Activated CD8-positive, alpha-beta memory T cell treated with anti-CD3 and anti-CD28 coated beads for 1 hour (primary cell): ENCODE measurements at places on chromosomes 4 and X.

- no peak for DNase-seq
Observed at GRCh38 chr4:174211622-174212044, 71.8 kb downstream of the FBXO8 start.

GRCh38 chr4:188941524-188942119 lies 802.4 kb downstream of the TRIML1 start:
- no peak for DNase-seq

DNA sequence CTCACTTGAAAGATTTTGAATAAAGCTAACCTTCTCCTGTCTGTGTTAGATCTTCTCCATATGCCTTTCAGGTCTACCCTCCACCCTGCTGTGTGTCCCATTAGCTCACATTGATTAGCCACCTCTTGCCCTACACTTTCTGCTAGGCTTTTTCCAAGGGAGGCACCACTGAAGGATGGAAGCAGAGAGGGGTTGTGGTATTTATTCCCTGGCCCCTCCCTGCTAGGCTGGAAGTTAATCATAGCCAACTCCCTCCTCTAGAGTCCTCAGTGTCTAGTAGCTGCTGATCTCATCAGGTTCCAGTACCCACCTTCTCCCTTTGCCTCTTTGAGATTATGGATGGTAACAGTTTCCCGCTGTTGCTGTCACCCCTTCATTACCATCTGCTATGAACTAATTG lies 8.9 kb upstream of the SMIM43 start:
- DNase-seq: no peak

- no peak for DNase-seq
Observed at GRCh38 chr4:125010796-125011503, 298.4 kb upstream of the ANKRD50 start.

- DNase-seq: no peak
Observed at GRCh38 chrX:103170216-103170615, 44.7 kb upstream of the BEX4 start.

GRCh38 chr4:151409470-151410313 lies 716 bp downstream of the FHIP1A start:
- DNase-seq: no peak

- no peak for DNase-seq
Observed at GRCh38 chrX:96379951-96380350, 304.7 kb upstream of the DIAPH2 start.

DNA sequence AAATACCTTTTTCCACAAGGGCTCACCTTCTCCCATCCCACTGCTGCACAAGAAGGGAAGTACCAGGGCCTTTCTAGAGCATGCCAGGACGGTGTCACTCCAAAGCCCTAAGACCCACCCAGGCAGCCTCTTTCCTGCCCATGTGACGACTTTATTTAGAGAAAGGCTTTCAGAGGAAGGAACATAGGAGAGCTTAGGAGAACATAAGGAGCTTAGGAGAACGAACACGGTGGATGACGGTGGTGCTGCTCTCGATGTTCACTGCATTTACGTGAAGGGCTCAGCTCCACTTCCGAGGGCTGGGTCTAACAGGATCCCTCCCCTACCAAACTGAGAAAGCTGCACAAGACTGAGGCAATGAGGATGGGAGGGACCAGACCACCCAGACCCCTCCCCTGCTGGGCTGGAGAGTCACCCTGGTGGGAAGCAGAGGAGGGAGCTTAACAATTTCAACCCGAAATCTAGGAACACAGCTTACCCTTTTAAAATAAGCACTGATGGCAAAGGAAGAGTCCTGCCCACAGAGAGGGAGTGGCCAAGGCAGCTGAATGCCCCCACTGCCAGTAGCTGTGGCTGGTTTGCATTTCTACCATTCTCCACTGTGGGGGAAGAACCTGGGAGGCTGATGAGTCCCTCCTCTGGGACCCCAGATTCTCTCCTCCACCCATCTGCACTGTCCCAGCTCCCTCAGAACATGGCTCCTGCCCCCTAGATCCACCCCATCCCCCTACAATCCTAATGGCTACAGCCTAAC lies 29.8 kb downstream of the ZFYVE28 start:
- no peak for DNase-seq

- no peak for DNase-seq
Observed at GRCh38 chr4:139668036-139668435, 2.4 kb downstream of the MGST2 start.

GRCh38 chr4:79650217-79650616 lies 242.2 kb upstream of the GK2 start:
- no peak for DNase-seq

- no peak for DNase-seq
Observed at GRCh38 chrX:119870626-119871131, 854 bp downstream of the RNF113A start.
